ENCODE measurements at places on chromosomes 1 and 21.
A peak's percentile ranks its signal among the peaks of the same experiment; 100 is the strongest.

DNA sequence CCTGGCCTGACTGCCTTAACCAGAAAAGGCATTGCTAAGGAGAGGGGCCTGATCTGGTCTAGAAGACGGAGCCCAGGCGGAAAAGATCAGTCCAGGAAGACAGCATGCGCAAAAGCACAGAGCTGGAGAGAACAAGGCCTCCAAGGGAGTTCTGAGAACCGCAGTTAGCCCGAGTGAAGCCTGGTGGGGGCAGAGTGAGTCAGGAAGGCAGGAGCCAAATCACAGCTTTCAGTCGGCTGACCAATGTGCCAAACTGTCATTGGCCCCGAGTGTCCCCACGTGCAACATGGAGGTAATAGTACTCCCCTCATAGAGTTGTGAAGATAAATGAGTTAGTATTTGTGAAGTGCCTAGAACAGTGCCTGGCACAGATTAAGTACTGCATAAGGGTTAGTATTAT is 1.2 kb upstream of the TSPAN2 start:
- no peak for DNase-seq

DNA sequence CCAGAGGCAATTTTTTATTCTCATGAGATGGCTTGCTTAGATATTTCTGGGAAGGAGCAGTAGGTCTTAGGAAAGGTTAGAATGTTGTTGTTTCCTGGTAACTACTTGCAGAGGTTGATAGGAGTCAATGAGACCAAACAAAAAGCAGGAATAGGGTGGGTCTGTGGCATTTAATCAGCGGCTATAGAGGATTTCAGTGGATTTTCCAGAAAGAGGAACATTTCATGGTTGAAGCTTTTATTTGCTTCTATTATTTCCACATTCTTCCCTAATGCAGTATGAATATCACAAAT is 111.3 kb upstream of the PALMD start:
- no peak for DNase-seq

GRCh38 chr1:51907079-51907702 is 28.7 kb upstream of the NRDC start:
- no peak for DNase-seq

GRCh38 chr1:50861772-50862171 is 98.3 kb downstream of the FAF1 start:
- no peak for DNase-seq

- peak; percentile 11 for DNase-seq
Measured at GRCh38 chr1:24643363-24644099, 429 bp downstream of the SRRM1 start.

DNA sequence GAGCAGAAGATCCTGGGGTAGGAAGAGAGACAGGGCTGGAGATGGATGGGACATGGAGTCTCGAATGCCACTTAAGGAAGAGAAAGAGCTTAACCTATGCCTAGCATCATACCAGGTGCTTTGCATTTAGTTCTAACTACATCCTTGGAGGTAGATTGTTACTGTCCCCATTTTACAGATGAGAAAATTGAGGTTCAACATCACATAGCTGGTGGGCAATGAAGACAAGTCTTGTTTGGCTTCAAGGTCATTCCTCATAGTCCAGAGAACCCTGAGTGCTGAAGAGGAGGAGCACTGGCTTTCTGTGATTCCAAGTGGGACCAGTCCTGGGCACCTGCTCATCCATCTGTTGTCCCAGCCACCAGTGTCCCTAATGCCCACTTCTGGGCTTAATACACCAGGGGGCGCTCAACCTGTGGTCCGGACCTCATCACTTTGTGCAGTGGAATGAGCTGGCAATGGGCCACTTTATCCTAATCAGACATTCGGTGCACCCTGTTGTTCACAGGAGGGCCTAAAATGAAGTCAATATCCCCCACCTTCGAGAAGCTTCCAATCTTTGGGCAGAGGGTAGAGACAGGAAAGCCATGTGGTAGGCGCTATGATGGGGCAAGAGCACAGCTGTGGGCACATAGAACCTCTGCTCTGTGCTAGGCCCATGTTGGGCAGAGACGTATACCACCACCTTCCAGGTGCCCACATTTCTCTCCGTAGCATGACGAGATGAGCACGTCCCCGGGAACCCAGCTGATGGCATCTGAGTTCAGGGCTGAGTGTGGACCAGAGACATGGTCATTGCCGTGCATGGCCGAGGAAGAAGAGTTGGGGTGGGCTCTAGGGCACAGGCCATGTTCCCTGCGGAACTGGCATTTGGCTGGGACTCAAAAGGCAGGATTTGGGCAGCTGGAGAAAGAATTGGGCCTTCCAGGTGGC is 9.2 kb downstream of the RPS6KA1 start:
- DNase-seq = no peak

- DNase-seq = no peak
Measured at GRCh38 chr1:234775477-234776246, 165.7 kb upstream of the IRF2BP2 start.

DNA sequence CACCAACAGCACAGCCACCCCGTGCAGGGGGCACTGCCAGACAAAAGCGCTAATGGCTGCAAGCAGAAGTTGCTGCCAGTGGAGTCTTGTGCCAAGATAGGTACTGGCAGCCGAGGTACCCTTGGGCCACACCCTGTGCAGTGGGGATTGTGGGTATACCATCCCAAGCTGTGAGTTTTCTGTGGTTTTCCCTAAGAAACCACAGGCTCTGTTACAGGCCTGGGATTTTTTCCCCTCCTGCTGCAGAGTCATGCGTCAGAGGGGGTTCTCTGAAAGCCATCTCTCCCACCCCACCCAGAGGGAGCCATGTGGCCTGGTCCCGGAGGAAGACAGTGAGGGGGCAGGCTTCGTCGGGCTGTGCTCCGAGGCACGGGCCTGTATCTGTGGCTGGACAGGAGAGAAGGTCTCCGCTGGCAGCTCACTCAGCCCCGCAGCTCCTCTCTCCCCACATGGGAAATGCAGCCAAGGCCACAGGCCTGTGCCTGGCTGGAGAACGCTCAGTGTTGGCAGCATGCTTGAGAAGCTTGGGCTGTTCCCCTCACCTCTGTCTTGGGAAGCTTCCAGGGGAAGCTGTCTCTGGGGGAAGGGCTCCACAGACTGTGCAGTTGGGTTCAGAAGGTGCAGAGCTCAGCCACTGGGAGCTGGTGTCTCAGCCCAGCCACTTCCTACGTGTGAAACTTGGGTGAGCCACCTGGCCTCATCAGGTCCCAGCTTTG is 42.5 kb downstream of the NEK2 start:
- DNase-seq = peak; percentile 48

GRCh38 chr1:182446033-182446669 is 3.8 kb upstream of the RGSL1 start:
- DNase-seq = peak; percentile 68

GRCh38 chr1:203690730-203691129 is 64.1 kb downstream of the ATP2B4 start:
- no peak for DNase-seq

GRCh38 chr1:54882519-54882918 is 4.5 kb downstream of the DHCR24 start:
- DNase-seq = no peak

- DNase-seq = peak; percentile 62
Measured at GRCh38 chr1:229070168-229070567, 200.7 kb upstream of the RAB4A start.

GRCh38 chr1:218946147-218946546 is 227.5 kb upstream of the LYPLAL1 start:
- no peak for DNase-seq

DNA sequence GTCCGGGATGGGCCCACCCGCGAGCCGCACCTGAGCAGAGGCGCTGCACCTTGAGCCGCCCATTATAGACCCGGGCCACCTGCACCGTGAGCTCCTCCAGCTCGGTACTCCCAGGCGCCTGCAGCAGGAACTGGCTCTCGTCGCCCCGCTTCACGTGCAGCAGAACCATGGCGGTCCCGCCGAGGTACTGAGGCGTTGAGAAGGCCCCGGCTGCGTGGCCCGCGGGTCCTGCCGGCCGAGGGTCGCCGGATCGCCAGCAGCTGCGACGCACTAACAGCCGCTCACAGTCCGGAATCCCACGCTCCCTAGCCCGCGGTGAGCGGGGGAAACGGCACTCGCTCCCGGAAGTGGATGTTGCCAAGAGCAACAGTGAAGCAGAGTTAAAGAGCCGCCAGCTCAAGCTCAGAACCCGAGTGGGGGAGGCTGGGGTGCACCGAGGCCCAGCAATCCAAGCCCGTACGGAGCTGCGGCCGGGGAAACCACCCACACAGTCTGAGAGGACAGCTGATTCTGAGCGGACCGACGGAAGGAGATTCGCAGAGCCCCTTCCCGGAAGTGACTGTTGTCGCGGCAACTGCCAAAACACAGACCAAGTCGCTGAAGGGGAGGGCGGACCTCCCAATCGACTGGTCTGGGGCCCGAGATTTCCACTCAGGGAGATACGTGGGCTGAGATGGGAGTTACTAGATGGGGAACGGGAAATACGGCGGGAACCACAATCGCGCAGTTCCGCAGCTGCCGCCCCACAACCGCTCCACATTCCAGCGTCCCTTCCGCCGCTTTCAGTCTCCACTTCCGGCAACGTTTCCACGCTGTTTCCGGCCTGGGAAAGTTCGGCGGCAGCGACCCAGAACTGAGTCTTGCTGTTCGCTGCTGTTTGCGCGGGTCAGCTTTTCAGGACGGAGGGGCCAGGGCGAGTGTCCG is at the start of gene CFAP298:
Gene CFAP298, minus strand, starts transcription at position 303 of the 924 bp plus-strand sequence. Its CDS starts 134 bp downstream, at position 169.
- DNase-seq = peak; percentile 95

DNA sequence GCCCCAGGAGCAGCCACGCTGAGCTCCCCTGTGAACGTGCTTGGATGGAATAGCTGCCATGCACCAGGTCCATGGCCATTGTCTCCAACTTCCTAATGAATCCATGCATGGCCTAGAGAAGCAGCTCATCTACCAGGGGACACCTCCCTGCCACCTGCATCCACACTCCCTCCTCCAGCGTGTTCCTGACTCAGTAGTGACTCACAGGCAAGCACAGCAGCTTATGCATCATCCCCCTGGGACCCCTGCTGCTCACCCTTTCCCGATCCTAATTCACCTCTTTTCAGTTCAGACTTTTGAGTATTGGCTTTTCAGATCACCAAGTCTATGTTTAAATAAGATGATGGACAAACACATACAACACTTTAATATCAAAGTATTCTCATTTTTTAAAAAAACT is 39.9 kb upstream of the TADA1 start:
- no peak for DNase-seq

DNA sequence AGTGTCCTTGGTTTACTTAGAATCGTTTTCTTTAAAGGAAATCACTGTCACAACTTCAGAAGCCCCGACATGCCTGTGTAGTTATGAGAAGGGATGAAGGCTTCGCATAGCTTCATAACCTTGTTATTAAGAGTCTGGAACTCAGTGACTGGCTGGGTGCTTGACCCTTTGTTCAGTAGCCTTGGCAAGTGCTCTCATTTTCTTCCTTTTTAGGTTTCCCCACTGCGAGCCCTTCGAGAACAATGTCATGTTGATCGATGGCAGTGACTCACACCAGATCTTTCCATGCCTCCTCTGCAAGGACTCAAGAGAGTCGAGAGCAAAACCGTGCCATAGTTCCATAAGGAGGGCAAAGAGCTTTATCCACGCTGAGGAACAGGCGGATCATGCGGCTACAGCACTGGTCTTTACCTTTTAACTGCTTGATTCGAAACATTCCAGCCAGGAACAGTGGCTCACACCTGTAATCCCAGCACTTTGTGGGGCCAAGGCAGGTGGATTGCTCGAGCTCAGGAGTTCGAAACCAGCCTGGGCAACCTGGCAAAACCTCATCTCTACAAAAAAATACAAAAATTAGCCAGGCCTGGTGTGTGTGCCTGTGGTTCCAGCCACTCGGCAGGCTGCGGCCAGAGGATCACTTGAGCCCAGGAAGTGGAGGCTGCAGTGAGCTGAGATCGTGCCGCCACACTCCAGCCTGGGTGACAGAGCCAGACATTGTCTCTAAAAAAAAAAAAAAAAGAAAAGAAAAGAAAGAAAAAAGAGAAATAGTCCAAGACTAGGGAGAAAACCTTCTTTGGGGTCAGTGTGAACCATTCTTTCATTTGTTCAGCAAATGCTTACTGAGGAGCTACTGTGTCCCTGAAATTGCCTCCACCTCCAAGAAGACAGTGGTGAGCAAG is 95.4 kb upstream of the ERRFI1 start:
- DNase-seq = peak; percentile 35

DNA sequence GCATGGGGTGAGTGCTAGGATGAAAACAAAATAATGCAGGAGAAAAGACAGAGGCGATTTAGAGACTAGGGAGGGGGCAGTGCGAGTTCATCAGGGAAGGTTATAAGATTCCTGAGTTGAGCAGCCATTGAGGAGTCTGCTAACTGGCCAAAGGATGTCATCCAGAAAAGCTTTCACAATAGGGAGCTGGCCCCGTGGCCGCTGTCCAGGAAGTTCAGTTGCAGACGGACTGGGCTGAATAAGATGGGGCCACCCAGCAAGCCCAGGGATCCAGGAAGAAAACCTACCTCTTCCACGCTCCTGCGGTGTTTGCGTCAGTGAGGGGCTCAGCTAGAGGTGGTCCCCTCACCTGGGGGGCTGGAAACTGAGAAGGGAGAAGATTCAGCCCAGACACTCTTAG is 4.0 kb upstream of the PKP1 start:
- DNase-seq = no peak

DNA sequence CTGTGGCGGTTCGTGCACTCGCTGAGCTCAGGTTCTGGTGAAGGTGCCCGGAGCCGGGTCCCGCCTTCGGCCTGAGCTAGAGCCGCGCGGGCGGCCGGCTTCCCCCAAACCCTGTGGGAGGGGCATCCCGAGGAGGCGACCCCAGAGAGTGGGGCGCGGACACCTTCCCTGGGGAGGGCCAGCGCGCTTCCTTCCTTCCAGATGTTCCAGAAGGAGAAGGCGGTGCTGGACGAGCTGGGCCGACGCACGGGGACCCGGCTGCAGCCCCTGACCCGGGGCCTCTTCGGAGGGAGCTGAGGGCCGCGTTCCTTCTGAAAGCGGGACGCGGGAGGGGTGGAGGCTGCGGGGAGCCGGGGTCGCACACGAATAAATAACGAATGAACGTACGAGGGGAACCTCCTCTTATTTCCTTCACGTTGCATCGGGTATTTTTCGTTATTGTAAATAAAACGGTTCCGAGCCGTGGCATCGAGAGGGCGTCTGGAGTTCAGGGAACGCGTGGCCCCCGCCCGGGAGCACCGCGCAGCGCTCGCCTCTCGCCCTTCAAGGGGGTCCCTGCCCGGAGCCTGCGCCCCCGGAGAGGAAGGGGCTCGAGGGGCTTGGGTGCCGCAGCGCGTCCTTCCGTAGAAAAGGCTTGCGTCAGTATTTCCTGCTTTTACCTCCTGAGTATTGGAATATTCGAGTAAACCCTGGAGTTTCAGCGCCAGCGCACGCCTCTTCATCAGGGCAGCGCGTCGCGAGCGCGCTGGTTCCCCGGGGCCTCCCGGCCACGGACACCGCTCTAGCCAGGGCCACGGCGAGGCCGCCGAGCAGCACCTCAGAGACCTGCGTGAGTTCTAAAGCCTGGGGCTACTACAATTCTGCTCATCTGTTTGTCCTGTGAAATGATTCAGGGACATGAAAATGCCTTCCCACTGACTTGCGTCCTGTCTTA is 11.5 kb downstream of the YBEY start:
- no peak for DNase-seq

- no peak for DNase-seq
Measured at GRCh38 chr1:232597721-232598120, 32.2 kb downstream of the SIPA1L2 start.

- DNase-seq = no peak
Measured at GRCh38 chr1:163315773-163316374, 5.9 kb upstream of the NUF2 start.

GRCh38 chr1:150008699-150009098 is 1.8 kb downstream of the OTUD7B start:
- no peak for DNase-seq

GRCh38 chr1:147541672-147542568 is 619 bp downstream of the BCL9 start:
- no peak for DNase-seq

GRCh38 chr1:119141020-119141424 is 569 bp upstream of the WARS2 start:
- peak; percentile 20 for DNase-seq

- no peak for DNase-seq
Measured at GRCh38 chr1:21365036-21365435, 74.8 kb upstream of the ECE1 start.
